ENCODE measurements at places on chromosomes 3 and 15.
A peak's percentile ranks its signal among the peaks of the same experiment; 100 is the strongest.

DNA sequence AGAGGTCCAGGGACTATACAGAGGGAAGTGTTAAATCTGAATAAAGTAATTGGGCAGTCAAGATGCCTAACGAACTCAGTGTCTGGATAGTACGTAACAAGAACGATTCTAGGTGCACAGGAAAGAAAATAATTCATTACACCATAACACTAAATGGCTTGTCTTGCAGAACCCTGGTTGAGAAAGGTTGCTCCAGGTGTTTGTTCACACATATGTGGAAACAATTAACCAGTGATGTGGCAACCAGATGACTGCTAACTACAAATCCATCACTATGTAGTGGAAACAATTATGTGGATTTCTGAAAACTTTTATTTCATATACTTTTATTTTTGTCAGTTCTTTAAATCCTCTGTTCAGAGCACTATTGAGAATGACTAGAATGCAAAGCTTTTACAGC is 10.4 kb upstream of the HDC start:
- DNase-seq: no peak

- DNase-seq: peak; percentile 44
Observed at GRCh38 chr3:177830411-177830849, 633.1 kb upstream of the TBL1XR1 start.

DNA sequence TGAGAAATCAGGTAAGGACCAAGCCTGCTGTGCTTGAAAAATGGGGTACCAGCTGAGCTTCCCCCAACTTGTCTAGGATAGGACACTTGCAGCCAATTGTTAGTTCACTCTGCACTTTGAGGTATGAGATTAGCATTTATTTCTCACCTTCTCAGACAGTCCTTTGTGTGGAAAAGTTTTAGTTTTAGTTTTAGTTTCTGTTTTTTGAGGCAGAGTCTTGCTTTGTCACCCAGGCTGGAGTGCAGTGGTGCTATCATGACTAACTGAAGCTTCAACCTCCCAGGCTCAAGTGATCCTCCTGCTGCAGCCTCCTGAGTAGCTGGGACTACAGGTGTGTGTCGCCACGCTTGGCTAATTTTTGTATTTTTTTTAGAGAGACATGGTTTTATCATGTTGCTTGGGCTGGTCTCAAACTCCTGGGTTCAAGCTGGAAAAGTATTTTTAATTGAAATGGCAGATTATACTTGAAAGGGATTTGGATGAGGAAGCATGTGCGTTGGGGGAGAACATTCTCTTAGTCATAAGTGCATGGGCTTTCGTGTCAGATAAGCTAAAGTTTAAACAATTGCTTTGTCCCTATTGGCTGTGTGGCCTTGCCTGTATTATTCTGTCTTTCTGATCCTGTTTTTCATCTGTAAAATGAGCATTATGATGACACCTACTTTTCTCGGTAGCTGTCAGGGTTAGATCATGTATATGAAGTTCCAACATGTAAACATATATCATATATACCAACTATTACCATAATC is 25.2 kb upstream of the CCK start:
- no peak for DNase-seq

GRCh38 chr3:5275529-5275928 is 88.0 kb downstream of the EDEM1 start:
- peak; percentile 58 for DNase-seq
